ENCODE measurements at places on chromosomes 11 and 22. TPM values are rescaled to one million over a fixed set of nuclear protein-coding genes. Genes with fewer than 3 reads are reported as not detected.

The CRY2 gene
- 6.9 TPM for total RNA-seq

The MMP26 gene
- total RNA-seq, result not detected

The ZNRD2 gene
- 57.8 TPM for total RNA-seq

The TLCD5 gene
- 10.0 TPM for total RNA-seq

The QSER1 gene
- 24.3 TPM for total RNA-seq

The MAP4K2 gene
- total RNA-seq, result 10.8 TPM

The PGR gene
- not detected for total RNA-seq

The ARVCF gene
- 6.4 TPM for total RNA-seq

The CRKL gene
- total RNA-seq, result 50.0 TPM

The EHF gene
- not detected for total RNA-seq

The ART5 gene
- total RNA-seq, result 0.11 TPM

The CD3E gene
- not detected for total RNA-seq

The MS4A3 gene
- not detected for total RNA-seq

The INS gene
- not detected for total RNA-seq

The SEPTIN3 gene
- not detected for total RNA-seq

Measured in LHCN-M2 (cell line).